ENCODE measurements at places on chromosomes 11 and 22. TPM values are rescaled to one million over a fixed set of nuclear protein-coding genes. Genes with fewer than 3 reads are reported as not detected.

GRCh38 chr11:44573333-44573732, 7.9 kb downstream of the CD82 start:
- no peak for DNase-seq

DNA sequence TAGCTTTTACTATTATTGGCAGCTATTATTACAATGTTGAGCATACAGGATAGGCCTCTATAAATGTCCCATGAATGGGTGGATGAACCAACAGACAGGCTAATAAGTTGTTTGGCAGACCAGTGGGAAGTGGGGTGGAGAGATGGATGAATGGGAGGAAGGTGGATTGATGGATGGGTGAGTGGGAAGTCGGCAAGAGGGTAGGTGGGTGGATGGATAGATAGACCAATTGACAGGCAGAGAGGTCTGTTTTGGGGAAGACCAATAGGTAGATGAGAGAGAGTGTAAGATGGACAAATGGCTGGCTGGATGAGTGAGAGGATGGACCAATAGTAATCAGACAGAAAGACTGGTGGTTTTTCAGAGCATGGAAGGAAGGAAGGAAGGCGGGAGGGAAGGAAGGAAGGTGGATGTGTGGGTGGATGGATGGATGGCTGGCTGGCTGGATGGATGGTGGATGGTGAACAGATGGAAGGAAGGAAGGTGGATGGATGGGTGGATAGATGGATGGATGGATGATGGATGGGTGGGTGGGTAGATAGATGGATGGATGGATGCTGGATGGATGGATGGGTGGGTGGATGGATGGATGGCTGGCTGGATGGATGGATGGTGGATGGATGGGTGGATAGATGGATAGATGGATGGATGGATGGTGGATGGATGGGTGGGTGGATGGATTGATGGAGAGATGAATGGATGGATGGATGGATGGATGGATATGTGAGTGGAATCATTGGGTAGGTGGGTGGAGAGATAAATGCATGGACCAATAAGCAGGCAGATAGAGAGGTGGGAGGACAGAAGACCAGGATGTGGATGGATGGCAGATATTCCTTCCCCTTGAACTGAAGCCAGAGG, 37.4 kb downstream of the RASD2 start:
- no peak for DNase-seq

DNA sequence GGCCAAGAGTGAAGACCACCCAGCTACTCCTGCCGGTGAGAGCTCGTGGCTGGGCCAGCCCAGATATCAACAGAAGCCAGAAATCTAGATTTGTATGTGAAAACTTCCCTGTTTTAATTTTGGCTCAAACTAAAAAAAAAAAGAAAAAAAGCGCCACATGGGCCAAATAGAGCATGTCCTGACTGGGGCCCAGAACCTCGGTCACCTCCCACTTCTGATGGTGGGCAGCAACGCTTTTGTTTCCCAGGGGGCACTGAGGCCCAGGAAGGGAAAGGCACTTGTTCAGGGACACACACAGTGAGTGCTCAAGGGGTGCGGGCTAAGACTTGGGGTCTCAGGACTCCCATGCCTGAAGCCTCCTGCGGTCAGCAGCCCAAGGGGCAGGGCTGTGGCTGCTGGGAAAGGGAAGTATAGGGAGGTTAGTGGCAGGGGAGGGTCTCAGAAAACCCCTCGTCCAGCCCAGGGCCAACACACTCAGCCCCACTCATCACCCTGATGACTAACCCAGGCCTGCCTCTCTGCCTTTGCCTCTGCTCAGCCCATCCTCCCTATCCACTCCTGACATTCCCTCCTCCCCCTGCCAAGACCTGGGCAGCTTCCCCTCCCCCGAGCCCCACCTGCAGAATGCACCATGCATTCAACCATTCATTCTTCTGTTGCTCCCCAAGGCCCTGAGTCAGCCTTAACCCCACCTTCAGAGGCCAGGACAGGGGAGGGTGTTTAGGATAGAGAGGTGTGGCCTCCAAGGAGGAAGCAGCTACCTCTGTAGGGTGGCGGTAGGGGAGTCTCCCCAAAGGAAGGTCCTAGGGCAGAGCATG, 30.0 kb upstream of the TCF20 start:
- no peak for DNase-seq

- DNase-seq: no peak
Measured at GRCh38 chr11:2867722-2868505, 17.7 kb downstream of the CDKN1C start.

The CCDC15 gene
- 1.4 TPM for total RNA-seq

The NCAM1 gene
- total RNA-seq: 3.5 TPM

The RBM7 gene
- total RNA-seq: 25.8 TPM

All from lower lobe of right lung (tissue), 2 donors.